NCI-H460 (cell line): ENCODE measurements at places on chromosomes 12 and 14. TPM values are rescaled to one million over a fixed set of nuclear protein-coding genes. Genes with fewer than 3 reads are reported as not detected.

DNA sequence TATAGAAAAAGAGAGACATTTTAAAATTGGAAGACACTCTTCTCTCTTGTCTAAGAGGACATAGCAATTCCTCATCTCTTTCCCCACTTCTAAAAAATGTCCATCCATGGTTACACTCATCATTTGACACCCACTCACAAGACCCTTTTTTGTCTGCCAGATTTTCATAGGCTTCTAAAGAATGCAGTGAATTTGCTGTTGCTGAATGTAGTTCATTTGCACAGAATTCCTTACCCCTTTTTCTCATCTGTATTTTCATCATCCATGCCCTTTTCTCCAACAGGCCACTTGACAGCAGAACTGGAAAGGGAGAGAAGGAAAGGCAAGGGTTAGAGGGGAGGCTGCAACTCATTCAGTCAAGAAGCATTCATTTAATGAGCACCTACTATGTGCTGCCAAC lies 128.0 kb downstream of the NUAK1 start:
- no peak for DNase-seq

GRCh38 chr14:90276646-90277367 lies 20.5 kb downstream of the PSMC1 start:
- no peak for DNase-seq

DNA sequence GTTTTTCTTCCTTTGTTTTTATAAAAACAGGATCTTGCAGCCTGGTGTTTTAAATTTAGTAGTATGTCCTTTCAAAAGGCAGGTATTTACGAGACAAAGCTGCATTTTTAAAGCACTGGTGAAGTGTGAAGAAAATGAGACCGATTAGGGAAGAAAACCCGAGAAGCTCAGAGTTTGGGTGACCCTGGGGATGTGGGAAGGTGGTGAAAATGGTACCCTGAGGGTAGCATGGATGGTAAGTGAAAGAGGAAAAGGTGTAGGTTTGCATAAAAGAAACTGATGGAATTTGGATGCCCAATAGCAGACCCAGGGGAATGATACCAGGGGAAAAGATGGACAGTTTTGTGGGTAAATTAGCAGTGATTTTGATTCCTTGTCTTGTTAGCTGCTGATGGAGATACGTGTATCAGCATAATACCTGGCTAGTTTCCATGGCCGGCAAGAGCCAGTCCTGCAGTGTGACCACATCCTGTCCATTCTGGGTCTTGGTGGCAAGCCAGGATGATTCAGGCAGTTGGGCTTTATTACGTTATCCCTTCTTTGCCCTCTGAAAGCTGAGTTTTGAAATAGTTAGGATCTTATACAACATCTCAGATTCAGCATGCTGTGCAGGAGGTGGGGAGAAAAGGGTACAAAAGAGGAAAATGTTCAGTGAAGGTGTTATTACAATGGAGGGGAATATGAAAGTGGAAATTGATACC lies 8.9 kb downstream of the BICD1 start:
- peak; percentile 88 for DNase-seq

DNA sequence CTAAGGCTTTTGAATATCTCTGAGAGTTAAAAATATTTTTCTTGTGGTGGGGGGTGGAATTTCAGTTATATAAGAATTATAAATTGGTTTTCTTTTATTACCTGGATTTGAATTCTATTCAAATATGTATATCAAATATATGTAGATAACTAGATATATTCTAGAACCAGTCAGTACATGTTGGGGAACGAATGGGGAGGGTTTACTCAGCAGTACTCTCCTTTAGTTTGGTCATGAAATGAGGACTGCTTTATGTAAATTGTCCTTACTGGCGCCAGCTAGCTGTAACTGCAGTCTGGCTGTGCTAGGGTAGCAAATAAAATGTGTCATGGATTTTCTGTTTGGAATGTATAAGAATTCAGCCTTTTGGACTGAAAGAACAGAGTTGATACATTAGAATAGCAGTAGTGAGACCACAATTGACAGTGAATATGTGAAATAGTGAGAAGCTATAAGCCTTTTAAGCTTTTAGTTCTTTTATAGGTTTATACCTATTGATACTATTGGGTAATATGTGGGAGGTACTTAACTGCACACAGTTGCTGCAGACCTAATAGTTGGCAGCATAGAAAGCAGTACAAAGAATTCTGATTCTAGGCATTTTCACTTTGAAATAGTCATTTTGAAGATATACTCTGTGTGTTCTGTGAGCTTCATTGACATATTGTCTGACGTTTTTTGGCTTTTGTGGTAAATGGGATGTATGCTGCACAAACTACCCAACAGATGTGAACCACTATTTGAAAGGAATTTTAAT lies 29.0 kb downstream of the ATF7IP start:
- DNase-seq, result peak; percentile 38

NGB gene
- total RNA-seq, result not detected in 2 replicates

DNA sequence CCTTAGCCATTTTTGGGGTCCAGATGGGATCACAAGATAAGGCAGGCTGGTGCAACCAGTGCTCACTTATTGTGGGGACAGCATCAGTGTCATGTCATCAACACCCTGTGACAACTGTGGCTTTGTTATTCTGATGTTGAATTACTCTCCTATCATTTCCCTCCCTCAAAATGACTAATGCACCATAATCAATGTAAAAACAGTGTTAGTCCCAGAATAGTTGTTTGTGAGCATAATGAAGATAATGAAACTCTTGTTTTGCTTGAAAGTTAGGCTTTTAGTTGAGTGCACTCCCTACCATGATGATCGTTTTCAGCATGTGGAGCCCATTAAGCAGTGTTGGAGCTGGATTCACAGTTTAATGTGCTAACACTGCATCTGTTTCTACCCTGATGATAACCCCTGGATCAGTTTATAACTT lies 151.4 kb downstream of the TMTC2 start:
- DNase-seq, result no peak

CD69 gene
- not detected in 2 replicates for total RNA-seq

DNA sequence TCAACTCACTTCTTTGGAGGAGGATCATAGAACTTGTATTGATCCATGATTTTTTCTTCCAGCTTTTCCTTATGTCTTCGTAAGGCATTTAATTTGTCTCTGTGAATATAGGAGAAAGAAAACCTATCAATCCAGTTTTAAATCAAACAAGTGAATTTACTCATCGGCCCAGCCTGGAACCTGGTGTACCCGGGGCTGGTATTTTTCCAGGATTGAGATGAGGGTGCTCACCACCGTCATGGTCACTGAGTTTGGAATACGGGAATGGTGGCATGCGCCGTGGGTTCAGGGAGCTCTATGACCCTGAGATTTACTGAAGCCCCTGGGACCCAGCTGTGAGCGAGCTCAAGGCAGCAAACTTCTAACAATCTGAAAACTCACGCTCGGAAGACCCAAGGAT lies 46.5 kb upstream of the GPR68 start:
- no peak for DNase-seq

GRCh38 chr12:80192087-80192486 lies 92.8 kb downstream of the OTOGL start:
- DNase-seq, result no peak
